Bone marrow (tissue), 2 donors: ENCODE measurements at places on chromosomes 1 and 21.

- no peak for DNase-seq
These were observed 29.1 kb upstream of the GRHL3 start for GRCh38 chr1:24289937-24290595.

GRCh38 chr1:183185941-183186490 lies at the start of gene LAMC2:
TSS of gene LAMC2 (plus strand) at chr1:183186264. CDS start at chr1:183186353, 89 bp downstream.
- DNase-seq = no peak

DNA sequence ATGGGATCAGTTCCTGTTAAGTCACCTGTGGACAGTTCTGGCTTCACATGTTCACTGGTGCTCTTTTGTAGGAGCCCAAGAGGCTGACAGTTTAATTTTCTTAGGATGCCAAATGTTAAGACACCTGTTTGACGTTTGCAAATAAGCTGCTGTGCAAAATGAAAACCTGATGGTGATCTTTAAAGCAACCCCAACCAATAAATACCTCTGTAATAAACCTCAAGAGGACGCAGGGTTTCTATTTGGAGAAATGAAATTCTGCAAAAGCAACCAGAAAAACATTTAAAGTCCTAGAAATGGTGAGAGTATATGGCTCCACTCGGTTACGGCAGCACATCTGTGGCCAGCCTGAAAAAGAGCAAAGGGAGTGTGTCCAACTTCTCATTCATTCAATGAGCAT lies 5.7 kb upstream of the RHEX start:
- no peak for DNase-seq

DNA sequence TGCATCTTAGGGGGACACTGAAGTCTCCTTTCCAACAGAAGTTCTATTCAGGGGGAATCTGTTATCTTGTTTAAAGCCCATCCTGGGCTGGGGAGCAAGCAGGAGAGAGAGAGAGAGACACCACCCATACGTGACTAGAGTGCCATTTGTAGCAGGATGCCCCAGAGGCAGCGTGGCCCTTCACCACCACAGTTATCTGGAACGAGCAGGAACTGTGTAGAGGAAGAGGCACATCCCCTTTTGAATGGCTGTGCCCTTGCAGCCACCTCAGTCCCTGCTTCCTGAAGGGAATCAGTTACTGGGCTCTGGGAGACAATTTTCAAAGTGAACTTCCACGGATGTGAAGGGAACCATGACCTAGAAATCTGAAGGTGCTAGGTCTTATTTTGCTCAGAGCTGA lies 19.4 kb upstream of the LAMTOR5 start:
- no peak for DNase-seq
